ENCODE measurements at places on chromosomes 7 and 10. TPM values are rescaled to one million over a fixed set of nuclear protein-coding genes. Genes with fewer than 3 reads are reported as not detected.

- no peak for DNase-seq
Measured at GRCh38 chr7:128266883-128267594, 26.0 kb downstream of the LEP start.

Gene LGI1
- total RNA-seq: not detected

GRCh38 chr10:86155054-86155921, 211.3 kb downstream of the GRID1 start:
- no peak for DNase-seq

Gene CACNB2
- not detected for total RNA-seq

DNA sequence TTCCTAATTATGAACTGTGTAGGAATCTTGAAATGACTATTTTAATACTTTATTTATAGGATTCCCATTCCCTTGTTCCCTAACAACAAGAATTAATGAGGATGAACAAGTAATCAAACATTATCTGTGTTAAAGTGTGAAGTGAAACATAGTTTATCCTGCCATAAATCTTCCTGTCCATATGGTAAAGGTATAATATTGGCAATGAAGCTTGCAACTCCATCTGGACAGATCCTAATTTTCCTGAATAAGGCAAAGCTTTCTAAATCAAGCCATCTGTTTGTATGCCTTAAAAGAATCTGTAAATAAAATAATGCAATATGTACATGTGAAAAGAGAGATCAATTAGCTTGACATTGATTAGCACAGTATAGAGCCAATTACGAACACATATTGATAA, 529.0 kb downstream of the ANKRD7 start:
- no peak for DNase-seq

Gene LAMB4
- total RNA-seq: 0.22 TPM

GRCh38 chr7:30789334-30789711, 18.1 kb downstream of the MINDY4 start:
- peak; percentile 90 for DNase-seq

Gene SORBS1
- total RNA-seq: 1.1 TPM

GRCh38 chr7:4461531-4461930, 220.6 kb upstream of the FOXK1 start:
- DNase-seq: no peak

Gene ARHGAP19
- 6.2 TPM for total RNA-seq

Gene UTF1
- total RNA-seq: not detected

DNA sequence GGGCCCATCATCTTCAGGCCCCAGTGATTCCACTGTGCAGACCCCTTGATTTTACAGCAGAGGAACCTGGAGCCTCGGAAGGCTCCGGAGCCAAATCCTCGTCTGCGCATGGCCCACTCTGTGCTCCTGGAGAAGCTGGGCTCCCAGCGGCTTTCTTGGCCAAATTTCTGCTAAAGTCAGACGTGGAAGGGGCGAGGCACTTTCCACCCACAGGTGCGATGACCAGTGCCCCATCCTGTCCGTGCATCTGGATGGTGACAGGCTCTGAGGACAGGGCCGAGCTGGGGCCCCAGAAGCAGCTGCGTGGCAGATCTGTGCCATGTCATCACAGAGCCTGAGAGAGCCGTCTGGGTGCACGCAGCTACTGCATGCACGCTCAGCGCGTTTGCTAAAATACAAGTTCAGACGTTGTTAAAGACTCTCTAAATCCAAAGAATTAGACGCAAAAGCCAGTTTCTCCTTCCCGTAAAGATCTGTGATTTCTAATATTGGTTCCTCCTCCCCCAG, 57.2 kb downstream of the JAKMIP3 start:
- DNase-seq: no peak

GRCh38 chr10:27439101-27439500, 65.0 kb upstream of the RAB18 start:
- DNase-seq: no peak

GRCh38 chr7:135160858-135161653, 9.5 kb downstream of the CYREN start:
- no peak for DNase-seq

- DNase-seq: no peak
Measured at GRCh38 chr10:627032-627992, 62.2 kb downstream of the DIP2C start.

DNA sequence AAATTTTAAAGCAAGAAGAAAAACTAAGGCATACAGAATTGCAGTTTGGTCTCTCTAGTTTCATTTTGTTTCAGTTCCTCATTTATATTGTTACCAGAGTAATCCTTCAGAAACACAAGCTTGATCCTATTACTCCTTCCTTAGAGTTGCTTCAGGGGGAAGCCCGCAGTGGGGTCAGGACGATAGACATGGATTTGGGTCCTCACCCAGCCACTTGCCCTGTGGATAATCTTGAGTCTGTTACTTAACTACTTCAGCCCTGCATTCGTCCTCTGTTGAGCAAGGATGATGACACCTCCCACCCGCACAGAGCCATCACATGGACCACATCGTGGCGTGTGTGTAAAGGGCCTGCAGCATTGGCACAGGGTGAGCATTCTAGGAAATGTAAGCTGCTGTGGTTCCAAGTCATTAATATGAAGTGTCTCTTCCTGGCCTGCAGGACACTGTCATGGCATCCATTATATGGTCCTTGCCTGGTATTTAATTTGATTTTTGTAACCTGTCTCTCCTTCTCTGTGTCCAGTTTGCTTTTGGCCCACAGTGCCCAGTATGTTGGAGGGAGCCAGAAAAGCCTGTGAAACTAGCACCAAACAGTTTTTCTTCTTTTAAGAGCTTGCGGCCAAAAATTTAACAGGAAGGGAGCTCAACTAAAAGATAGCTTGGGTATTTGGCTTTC, 111.2 kb downstream of the EEPD1 start:
- no peak for DNase-seq

Gene CABCOCO1
- not detected for total RNA-seq

Gene OR6B1
- not detected for total RNA-seq

Gene NPSR1
- not detected for total RNA-seq

All from lung microvascular endothelial cell (primary cell).